ENCODE measurements at places on chromosomes 2 and 18.

- no peak for DNase-seq
These were observed 115.0 kb downstream of the SMAD7 start for GRCh38 chr18:48835745-48836170.

DNA sequence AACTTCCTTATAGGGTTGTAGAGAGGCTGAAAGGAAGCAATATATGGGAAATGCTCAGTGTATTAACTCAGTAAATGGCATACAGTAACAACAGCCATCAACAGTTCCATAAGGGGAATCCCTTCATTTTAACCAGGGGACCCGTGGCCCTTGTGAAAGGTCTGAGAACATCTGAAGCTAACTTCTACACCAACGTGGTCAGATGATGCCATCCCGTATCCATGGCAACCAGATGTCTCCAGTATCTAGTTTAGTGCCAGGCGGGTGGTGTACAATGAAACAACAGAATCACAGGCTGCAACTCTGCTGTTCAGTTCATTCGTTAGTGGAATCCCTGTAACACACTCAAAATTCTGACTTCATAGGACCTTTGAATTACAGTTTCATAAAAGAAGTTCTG lies 162.3 kb downstream of the TGIF1 start:
- DNase-seq, result no peak

DNA sequence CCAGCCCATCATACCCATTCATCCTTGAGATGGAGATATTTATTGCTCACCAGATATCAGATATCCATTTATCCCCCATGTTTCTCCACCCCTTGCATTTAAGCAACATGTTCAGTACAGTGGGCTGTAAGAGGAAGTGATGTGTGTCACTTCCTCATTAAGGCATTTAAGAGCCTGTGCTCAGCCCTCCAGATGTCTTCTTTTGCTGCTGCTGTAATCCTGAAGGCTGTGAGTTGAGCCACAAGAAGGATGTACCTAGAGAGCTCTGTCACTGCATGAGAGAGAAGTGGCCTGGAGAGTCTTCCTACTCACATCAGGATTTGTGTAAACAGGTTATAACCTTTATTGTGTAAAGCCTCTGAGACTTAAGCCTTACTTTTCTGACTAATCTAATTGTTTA lies 151.8 kb upstream of the UNC80 start:
- DNase-seq, result peak; percentile 16

GRCh38 chr18:35197296-35197695 lies 43.5 kb upstream of the ZNF397 start:
- no peak for DNase-seq

DNA sequence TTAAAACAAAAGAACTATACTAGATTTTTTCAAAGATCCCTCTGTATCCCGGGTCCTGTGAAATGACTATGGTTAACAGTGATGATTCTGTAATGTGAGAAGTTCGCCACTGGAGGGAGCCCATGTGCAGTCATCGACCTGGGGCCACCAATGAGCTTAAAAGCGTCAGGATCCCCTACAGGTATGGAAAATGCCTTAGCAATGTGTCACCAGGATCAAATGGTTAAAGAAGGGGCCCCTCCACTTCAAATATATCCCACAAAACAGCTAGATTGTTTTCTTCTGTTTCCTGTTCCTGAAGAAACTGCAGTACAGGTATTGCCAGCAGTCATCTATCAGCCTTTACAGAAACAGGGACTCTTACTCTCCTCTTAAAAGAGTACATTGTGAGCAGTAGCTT lies 15.3 kb downstream of the CHRNA1 start:
- peak; percentile 36 for DNase-seq

- DNase-seq, result peak; percentile 17
These were observed 21.6 kb downstream of the FBXO36 start for GRCh38 chr2:229943770-229944449.

DNA sequence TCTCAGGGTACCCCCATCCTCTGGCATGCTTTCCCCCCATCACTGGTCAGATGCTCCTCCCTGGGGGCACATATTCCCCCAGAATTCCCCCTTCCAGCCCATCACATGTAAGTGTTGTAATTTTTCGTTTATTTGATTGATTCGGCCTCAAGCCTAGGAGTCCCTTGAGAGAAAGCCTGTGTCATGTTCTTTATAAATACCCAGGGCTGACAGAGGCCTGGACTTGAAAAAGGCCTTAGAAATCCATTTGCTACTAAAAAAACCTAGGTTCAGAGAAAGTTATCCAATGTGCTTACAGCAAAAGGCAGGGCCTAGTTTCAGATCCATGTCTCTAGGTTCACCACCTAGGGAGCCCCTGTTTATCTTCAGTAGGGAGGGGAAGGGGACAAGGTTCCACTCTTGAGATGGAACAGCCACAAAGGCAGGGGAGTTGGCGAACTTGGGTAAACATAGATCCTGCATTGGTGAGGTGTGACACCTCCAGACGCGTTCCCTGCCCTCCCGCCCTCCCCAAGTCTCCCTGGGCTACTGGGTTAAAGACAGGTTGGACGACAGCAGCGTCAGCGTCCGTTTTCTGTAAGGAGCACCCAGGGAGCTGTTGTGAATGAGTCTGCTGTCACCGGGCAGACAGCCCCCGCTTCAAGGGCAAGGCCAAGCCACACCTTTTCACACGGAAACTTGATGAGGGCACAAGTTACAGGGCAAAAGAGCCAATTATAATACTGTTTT lies 147.8 kb downstream of the EN1 start:
- DNase-seq, result no peak

- DNase-seq, result no peak
These were observed 1.4 kb downstream of the DNMT3A start for GRCh38 chr2:25340181-25340921.

DNA sequence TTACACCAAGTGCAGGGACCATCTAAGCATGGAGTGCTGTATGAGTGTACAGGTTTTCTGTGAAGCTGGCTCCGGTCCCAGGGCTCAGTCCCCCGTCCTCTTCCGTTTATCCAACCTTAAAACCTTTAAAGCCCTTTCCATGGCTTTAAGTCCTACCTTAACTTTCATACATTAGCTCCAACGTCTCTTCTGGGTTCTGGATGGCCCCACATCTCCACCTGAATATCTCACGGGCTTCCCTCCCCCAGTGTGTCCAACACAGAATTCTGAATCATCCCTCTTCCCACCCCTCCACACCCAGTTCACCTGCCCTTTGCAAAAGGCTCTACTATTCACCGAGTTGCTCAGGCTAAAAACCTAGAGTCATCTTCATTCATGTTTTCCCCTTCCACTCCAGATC lies 12.8 kb downstream of the ARHGAP25 start:
- DNase-seq, result no peak

DNA sequence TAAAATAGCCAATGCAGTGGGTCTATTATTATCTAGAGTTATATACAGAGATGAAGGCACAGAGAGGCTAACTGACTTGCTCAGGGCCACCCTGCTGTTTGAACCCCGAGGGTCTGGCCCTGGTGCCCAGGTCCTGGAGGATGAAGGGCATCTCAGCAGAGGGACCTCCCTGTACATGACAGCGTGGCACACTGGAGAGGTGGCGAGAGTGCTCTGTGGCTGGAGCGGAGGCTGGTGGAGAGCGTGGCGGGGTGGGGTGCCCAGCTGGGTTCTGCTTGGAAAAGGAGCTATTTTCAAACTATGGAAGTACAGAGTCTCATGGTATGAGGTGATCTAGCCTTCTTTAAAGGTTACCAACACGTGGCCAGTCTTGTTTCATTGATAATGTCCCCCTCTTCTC lies 35.8 kb downstream of the GREB1 start:
- no peak for DNase-seq

DNA sequence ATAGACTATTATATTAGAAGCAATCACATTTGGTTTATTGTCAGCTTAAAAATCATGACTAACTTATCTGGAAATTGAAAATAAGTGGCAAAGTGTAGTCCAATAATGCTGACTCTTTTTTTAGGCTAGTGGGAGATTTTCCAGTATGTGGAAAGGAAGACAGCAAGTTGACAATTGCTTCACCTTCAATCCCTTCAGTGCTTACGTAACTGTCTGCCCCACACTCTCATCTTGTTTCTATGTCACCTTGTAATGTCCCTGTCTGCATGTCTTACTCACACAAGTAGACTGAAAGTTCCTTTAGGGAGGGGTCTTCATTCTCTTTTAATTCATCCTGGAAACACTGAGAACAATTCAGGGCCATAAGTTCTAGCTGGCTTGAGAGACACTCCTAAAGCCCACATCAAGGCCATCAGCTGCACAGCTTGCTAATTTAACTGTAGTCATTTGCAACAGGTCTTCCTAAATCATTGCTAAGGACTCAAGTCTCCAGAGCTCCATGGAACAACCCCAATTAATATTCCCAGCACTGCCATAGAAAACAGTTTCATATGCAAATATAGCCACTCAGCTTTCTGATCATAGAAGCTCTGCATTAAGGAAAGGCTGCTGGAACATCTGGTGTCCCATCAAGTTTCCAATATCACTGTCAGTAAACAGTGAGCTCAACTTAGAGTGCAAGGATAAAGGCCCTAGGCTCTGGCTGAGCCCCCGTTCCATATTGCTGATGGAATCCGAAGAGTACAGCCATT lies 230.5 kb downstream of the ETAA1 start:
- DNase-seq, result no peak

- no peak for DNase-seq
These were observed 403.3 kb upstream of the SMIM21 start for GRCh38 chr18:75830828-75831227.

GRCh38 chr2:152038441-152038958 lies 60.3 kb downstream of the CACNB4 start:
- DNase-seq, result no peak

GRCh38 chr2:208369091-208369490 lies 37.5 kb upstream of the PTH2R start:
- DNase-seq, result peak; percentile 31

- no peak for DNase-seq
These were observed 58.3 kb downstream of the CIB4 start for GRCh38 chr2:26582890-26583289.

DNA sequence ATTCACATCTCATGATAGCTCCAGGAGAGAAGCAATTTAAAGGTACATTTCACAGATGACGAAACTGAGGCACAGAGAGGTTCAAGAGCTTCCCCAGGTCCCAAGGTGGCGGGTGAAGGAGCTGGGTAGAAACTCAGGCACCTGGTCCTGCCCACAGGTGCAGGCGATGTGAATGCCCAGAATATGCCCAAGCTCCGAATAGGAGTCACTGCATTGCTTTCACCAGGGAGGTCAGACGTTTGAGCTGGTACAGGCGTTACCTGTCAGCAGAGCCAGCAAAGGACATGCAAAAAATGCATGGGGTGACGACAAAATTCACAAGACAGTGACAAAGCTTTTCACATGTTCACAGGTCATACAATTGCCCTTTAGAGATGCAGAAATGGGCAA lies 247.9 kb downstream of the HDAC4 start:
- no peak for DNase-seq

- no peak for DNase-seq
These were observed 8.7 kb upstream of the INPP1 start for GRCh38 chr2:190334479-190335224.

GRCh38 chr2:239275847-239276831 lies 124.7 kb downstream of the HDAC4 start:
- no peak for DNase-seq

DNA sequence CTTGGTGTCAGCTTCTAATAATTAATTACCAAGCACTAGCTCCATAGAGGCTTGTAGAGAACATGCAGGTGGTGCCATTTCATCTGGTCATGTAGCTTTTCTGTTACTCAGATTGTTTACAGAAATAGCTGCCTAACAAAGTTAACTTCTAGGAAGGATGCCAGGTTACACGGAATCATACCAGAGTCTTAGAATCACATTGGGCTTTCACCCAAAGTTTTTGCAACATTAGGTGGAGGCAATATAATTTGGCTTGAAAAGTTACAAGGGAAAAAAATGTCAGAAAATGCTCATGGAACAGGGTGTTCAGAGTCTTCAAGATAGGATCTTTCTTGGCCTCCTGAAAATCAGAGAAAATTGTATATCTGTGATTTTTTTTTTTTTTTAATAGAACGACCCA lies 135.6 kb downstream of the ARHGAP15 start:
- peak; percentile 83 for DNase-seq

- DNase-seq, result no peak
These were observed 447.4 kb downstream of the EPHA4 start for GRCh38 chr2:221124532-221125240.

DNA sequence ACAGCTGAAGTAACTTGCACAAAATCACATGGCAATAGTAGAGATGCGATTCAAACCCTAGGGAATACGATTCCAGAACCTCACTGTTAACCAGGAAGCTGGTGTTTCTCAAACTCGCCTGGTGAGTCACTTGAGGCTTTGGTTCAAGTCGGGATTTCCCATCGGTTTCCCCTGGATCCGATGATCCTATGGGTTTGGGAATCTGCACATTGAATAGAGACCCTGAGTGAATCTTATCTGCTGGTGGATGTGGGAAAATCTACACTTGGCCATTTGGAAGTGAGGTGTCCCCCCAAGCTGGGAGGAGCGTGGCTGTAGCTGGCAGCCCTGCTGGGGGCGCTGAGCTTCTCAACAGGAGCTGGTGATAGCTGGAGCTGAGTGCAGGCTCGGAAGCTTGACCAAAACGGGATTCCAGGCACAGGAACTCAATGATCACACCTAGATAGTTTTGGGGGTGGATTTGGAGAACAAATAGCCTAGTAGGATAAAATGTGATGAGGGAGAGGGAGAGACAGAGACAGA lies 135.4 kb downstream of the PRKCE start:
- no peak for DNase-seq

DNA sequence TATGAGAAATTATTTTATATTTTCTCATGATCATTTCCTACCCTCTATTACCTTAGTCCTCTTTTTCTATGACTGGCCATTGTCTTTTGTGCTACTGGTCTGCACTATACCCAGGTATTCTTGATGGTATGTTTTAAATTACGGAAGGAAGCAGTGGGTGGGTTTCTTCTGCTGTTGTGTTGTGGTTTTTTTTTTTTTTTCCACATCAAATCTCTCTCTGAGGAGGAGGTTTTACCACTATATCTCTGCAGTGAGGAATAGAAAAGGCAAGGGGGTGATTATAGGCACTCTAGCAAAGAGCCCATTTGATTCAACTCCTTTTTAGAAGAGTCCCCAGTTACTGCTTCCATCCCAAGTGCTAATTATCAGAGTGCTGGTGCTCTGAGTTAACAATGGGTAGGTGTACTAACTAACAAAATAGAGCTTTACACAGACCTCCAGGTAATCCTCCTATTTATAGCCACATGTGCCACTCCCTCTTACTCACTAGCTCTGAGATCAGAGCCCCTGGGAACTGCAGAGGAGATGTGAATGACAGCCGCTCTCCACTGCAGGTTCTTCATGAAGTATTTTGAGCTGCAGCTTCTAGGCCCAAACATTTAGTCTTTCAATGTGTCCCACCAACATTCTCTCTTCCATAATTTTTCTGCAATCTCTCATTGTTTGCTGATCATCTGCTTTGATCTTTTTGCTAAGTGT lies 301.6 kb upstream of the GULP1 start:
- no peak for DNase-seq

Measured in iris pigment epithelial cell (primary cell).